ENCODE measurements at places on chromosomes 7 and 10.

GRCh38 chr7:75650681-75651080 is 88.1 kb downstream of the HIP1 start:
- peak; percentile 92 for DNase-seq

DNA sequence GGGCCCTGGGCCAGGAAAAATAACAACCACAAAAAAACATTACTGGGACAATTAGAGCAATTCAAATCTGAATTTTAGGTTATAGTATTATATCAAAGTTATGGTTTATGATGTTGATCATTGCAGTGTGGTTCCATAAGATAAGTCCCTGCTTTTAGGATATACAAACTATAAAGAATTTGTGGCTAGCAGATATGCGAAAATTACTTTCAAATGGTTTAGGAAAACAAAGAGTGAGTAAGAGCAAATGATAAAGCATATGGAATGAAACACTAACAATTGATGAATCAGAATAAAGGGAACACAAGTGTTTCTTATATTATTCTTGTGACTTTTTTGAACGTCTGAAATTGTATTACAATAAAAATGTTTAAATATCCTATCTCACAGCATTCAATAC is 64.4 kb upstream of the HECTD2 start:
- no peak for DNase-seq

GRCh38 chr10:119299531-119299930 is 92.2 kb downstream of the GRK5 start:
- DNase-seq: no peak

- DNase-seq: no peak
Measured at GRCh38 chr10:37067576-37067975, 57.8 kb upstream of the ANKRD30A start.

- DNase-seq: no peak
Measured at GRCh38 chr7:27705200-27705594, 34.8 kb upstream of the TAX1BP1 start.

DNA sequence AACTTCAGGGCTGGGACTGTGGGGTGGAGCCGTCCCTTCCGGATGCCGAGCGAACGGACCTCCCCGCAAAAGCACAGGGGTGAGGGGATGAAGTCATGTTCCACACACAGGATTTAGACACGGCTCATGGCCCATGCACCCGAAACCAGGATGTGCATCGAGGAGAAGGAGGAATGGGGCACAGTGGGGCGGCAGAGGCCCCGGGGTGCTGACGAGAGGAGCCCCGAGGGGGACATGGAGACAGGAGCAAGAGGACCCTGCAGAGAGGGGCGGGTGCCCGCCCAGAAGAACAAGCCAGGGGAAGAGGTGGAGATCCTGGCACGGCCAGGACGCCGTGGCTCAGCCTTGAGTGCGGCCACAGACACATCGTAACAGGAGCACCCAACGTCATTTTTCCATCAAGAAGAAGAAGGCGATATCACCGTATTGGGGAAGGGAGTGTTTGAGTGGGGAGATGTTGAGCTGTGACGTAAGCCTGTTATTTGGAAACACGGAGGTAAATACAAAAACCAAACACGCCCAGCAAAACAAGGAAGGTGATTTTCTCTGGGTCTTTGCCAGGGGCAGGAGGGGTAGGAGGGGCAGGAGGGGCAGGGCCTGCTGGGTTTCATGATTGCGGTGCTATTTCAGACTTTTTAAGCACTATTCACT is 25.3 kb upstream of the FOXL3 start:
- DNase-seq: no peak

DNA sequence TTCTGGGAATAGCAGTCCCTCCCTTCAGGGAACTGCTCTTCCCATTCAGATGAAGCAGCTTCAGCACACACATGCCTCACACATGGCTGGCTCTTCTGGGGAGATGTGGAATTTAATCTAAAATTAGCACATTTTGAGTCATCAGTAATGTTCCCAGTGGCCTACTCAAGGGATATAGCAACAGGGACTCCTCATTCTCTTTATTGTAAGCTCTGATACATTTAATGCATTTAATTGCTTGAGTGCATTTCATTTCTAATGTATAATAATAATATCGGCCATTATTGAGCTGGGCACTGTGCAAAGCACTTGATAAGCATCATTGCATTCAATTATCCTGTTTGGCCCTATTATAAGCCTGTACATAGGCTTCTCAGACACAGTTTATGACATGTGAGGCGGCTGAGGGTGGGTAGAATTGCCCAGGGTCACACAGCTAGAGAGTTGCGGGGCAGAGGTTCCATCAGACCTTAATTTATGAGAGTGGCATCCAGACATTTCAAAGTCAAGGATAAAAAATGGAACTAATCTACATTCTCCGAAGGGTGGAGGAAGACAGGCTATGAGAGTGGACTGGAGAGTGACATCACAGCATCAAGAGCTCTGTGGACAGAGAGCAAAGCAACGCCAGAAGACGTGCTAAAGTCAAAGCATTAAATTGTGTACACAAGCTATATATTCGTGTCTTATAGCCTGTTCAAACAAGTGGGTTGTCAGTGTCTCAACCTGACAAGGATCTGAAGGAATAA is 76.8 kb downstream of the LANCL2 start:
- DNase-seq: no peak

GRCh38 chr7:2197436-2198155 is 35.1 kb downstream of the MAD1L1 start:
- DNase-seq: no peak

DNA sequence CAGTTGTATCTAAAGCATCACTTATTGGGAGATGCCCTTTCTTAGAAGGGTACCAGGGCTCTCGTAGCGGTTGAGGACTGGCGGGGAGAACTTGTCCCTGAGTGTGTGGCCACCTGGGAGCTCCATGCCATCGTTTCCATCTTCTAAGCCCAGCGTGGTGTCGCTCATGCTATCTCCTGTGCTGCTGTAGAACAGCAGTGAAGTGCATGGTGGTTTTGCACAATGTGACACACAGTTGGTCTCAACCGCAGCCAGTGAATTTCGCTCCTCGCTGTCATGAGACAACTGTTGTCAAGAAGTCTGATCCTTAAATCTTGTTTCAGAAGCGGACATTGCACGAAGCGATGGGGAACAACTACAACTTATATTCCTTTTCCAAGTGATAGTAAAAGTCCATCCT is 283.4 kb downstream of the GRID1 start:
- DNase-seq: no peak

GRCh38 chr10:98339799-98340198 is 71.8 kb upstream of the LOXL4 start:
- DNase-seq: no peak

- DNase-seq: peak; percentile 50
Measured at GRCh38 chr7:128737867-128738385, 1.2 kb upstream of the CALU start.

DNA sequence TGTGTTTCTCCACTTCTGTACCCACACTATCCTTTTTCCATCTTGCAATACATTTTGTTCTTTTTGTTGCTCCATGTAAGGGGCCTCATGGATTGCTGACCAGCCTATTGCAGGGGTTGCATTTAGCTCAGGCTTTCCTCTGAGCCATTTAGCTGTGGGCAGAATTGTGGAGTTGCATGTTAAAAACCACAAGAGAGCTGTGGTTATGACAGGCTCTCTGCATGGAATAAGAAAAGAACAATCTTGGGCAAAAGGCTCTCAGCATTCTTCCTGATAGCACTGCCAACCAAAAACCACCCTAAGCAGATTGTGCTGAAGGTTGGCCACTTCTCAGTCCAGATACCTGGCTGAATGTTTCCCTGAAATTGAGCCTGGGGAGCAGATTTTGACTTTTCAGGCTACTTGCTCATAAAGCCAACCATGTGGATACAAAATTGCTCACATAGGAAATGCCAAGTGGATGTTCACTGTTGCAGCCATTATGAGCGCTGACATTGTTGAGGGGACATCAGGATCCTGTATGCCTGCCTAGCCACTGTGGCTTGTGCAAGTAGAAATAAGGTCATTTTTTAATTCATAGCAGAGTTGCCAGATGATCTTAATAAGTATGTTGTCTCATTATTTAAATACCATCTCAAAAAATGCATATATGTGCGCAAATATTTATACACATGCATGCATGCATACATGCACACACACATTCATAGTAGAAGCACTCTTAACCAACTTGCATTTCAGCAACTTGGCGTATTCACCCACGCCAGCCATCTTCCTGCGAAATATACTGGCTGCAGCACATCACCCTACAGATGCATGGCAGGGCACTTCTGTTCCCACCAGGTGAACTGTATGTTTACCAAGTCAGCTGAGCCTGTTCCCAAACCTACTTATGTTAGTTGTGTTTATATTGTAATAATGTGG is 695.4 kb downstream of the LRMDA start:
- no peak for DNase-seq

- DNase-seq: peak; percentile 7
Measured at GRCh38 chr7:120273476-120273975, 551 bp downstream of the KCND2 start.

- peak; percentile 12 for DNase-seq
Measured at GRCh38 chr7:155258226-155258560, 39.5 kb upstream of the INSIG1 start.

DNA sequence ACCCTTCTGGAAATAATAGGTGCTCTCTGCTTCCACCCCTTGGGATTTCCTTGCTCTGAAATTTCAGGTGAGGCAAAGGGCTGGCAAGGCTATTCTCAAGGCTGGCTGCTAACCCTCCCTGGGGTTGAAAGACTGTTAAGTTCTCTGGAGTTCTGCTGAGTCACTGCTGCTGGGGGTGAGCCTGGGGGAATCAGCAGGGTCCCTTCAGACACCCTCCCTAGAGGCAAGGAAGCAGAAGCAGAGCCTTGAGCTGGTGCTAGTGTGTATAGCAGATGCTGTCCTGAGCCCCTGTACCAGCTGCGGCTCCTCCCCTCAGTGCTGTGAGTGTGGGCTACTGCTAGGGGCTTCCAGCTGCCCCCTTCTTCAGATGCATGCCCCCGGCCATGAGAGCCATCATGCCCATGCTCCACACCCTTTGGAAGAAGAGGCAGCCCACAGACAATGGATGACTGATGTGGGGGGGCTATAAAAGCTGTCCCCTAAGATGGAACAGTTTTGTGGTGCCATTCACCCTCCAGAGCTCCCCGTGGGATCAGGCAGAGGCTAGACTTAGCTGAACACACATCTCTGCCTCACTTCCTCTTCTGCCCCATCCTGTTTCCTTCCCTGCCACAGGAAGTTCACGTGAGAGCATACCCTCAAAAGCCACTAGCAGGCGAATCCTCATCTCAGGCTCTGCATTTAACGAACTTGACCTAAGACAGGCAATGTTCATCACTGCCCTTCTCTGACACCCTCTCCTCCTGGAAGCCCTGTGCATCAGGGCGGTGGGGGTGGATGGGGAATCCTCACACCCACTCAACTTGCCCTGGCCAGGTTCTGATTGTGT is 91.8 kb downstream of the SH3PXD2A start:
- peak; percentile 35 for DNase-seq

- no peak for DNase-seq
Measured at GRCh38 chr7:68697796-68698280, 900.4 kb upstream of the AUTS2 start.

DNA sequence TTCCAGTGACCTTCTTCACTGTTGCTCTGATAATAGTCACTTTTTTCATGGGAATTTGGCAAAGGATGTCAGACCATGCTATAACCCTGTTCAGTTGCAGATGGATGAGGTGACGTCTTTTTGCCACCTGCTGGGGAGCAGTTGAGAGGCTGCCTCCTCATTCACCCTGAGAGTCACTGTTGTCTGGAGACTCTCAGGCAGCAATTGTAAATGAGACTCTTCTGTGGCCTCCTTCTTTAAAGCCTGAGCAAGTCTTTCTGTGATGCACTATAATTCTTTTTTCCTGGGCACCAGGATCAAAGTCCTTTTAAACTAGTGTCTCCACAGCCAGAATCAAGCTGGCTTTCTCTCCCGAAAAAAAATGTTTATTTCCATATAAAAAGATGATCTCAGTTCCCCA is 345.1 kb downstream of the ARL4A start:
- DNase-seq: peak; percentile 14

DNA sequence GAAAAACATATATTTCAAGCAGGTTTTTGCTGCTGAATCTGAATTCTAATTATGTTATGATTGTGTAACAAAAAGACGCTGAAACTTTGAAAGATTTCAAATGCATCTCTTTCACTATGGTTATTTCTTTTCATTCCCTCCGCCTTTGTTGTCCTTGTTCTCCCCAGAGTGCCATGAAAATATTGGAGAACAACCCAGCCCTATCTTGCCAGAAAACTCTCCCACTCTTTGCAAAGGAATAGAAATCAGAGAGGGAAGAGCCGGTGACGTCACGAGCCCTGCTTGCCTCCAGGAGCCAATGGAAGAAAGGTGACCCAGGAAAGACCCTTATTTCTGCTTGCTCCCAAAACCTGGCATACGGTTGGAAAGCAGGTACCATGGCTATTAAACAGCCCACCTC is 3.4 kb downstream of the GFRA1 start:
- no peak for DNase-seq

DNA sequence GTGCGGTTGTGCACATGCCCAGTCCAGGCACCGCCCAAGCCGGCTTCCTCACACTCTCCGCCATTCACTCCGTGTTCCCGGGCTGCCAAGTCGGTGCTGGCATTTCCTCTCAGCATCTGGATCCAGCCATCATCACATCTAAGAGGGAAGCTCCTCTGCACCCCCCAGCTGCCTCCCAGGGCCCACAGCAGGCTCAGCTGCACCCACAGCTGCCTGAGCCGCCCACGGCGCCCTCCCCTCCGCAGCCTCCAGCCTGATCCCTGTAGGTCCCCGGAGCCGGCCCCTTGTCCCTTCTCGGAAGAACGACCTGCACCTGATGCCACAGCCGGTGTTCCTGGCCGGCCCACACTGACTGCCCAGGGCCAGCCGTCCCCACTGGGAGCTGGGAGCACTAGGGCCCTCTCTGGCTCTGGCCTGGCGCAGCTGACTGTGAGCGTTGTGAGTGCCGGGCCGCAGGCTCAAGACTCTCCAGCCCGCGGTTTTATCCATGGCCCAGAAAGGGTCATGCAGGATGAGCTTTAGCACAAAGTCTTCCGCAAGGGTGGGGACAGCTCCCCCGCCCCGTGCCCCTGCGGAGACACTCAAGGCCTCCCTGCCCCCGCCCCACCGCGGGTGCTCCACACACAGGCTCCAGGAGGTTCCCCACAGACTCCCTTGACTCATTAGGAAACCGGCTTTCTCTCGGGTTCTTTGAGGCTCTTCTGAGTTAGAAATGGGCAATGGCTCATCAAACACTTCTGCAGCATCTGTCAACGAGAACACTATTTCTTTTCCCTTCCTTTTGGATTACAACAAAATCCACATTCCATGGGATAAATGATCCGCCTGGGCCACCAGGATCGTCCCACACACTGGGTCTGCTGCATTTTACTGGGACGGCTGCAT is 31.2 kb downstream of the CFAP46 start:
- DNase-seq: no peak

GRCh38 chr10:15433850-15434537 is 62.9 kb upstream of the FAM171A1 start:
- peak; percentile 47 for DNase-seq

Data from endothelial cell of umbilical vein (primary cell).